ENCODE measurements at places on chromosomes 2 and 18.
A peak's percentile ranks its signal among the peaks of the same experiment; 100 is the strongest.

GRCh38 chr2:27715318-27716210 is 51.9 kb downstream of the SLC4A1AP start:
- DNase-seq, result no peak

DNA sequence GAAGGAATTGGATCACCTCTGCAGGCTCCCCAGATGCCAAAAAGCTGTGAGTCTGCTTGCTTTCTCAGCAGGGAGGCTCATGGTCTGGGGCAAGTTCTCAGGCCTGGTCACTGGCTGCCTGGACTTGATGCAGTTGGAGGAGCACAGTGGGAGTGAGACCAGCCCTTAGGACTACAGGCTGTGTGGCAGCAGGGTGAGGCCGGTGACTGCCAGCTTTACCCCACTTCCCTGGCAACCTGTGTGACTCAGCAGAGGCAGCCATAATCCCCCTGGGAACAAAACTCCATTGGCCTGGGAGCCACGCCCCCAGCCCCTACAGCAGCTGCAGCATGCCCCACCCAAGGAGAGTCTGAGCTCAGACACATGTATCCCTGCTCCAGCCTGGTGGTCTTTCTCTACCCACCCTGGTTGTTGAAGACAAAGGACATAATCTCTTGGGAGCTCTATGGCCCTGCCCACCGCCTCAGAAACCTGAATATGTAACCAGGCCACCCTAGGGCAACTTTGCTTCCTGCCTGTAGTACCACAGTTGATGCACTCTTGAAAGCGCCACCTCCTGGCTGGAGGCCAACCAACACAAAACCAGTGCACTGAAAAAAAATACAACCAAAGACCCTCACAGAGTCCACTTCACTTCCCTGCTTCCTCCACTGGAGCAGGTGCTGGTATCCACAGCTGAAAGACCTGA is 106.8 kb upstream of the SPATS2L start:
- no peak for DNase-seq

DNA sequence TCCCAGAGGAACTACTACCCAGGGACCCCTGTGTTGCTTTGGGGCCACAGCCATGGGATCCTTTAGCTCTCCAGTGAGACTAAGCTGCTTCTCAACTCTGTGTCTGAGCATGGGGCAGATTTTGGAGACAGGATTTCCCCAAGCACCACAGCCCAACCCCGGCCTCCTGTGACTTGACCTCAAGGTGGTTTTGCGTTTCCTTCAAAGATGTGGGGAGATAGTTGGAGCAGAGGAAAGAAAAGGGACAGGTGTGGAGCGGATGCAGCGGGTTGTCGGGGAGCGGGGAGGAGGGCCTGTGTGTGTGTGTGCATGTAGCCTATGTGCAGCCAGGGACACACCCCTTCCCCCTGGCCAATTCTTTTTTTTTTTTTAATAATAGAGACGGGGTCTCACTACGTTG is 10.2 kb downstream of the ARID5A start:
- no peak for DNase-seq

GRCh38 chr2:24672589-24672988 is 120.6 kb downstream of the PTRHD1 start:
- DNase-seq, result no peak

DNA sequence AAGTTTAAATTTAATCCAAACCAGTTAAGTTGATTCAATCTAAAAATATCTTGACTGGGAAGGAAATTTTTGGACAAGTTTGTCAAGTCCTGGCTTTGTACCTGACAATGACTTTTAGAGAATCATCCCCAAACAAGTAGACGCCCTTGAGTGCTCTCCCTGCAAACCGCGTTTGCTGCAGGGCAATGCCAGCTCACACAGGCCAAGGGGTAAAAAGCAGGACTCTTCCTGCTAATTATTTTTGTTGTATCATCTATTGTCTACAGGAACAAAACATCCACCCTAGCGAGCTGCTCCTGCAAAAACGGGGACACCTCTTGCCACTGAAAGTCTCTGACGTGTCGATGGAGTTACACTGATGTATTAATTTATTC is 10.9 kb downstream of the ID2 start:
- no peak for DNase-seq

DNA sequence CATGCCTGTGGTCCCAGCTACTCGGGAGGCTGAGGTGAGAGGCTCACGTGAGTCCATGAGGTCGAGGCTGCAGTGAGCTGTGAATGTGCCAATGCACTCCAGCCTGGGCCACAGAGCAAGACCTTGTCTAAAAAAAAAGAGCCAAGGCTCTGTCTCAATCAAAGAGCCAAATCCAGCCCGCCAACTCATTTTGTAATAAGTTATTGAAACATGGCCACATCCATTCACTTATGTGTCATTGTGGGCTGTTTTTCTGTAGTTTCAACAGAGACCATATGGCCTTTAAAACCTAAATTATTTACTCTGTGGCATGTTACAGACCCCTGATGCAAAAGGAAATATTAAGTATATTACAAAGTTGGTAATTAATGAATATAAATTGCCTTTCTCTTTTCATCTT is 60.8 kb downstream of the GPR39 start:
- DNase-seq, result no peak

- DNase-seq, result no peak
Observed at GRCh38 chr18:13435586-13436333, 217.2 kb downstream of the LDLRAD4 start.

GRCh38 chr2:173719471-173719870 is 245.7 kb downstream of the SP3 start:
- no peak for DNase-seq

- no peak for DNase-seq
Observed at GRCh38 chr18:29311580-29311979, 1134.7 kb upstream of the CDH2 start.

DNA sequence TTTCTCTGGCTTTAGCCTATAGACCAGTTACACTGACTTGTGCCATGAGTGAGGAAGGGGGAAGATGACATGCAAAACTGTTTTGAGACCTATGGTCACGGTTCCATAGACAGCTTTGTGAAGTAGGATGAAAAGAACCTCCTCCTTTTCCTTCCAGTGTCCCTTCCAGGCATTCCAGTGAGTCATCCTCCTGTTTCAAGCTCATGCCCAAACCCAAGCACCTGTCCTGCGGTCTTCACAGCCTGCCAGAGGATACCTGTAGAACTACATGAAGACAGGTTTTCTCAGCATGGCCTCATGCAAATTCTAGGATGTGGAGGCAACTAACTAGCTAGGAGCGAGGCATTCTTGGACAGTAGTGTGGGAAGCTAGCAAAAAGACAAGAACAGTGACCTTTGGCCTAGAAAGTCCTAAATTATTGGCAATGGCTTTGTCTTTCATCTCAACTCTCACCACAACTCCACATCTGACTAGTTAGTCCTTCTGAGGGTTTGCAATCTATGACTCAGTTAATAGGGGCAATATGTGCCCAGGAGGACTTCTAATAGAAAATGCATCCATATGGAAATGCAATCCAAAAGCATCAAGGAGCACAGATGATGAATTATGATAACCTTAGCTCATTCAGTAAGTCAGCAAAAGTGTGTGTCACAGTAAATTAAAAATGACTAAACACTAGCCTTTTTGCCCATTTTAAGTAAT is 154.7 kb downstream of the RBM43 start:
- no peak for DNase-seq

- no peak for DNase-seq
Observed at GRCh38 chr2:196566961-196567666, 72.4 kb upstream of the CCDC150 start.

DNA sequence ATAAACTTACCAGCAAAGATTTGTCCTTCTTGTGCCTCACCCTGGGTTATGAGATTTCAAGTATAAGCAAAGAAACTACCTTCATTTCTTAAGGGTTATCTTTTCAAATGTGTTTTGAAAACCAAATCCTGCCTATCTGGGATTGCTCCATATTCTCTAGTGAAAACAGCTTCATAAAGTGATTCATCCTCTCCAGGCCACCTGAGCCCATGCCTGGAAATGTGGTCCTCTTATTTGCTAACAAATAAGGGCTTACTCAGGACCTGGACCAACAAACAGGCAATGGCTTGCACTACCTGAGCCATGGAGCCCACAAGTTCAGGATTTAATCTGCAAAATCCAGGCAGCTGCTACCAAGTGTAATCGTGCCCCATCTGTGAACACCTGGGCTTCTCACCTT is 234.4 kb upstream of the RBBP8 start:
- no peak for DNase-seq

DNA sequence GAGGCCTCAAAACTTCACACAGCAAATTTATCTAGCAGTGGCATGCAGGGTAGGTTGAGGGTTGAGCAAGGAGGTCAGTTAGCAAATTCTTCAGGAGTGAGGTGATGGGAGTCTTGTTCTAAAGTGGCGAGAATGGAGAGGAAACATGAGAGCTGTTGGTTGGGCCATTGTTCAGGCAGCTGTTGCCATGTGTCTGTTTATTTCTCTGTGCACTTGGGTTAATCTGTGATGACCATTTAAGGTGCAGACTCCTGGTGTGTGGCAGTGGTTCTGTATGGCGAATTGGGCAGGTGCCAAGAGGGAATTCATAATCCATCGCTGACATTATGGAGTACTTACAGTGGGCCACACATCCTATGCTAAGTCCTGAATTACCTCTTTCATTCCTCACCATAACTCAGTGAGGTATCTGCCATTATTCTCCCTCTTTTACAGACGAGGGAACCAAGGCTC is 30.4 kb downstream of the TMEM178A start:
- peak; percentile 46 for DNase-seq

DNA sequence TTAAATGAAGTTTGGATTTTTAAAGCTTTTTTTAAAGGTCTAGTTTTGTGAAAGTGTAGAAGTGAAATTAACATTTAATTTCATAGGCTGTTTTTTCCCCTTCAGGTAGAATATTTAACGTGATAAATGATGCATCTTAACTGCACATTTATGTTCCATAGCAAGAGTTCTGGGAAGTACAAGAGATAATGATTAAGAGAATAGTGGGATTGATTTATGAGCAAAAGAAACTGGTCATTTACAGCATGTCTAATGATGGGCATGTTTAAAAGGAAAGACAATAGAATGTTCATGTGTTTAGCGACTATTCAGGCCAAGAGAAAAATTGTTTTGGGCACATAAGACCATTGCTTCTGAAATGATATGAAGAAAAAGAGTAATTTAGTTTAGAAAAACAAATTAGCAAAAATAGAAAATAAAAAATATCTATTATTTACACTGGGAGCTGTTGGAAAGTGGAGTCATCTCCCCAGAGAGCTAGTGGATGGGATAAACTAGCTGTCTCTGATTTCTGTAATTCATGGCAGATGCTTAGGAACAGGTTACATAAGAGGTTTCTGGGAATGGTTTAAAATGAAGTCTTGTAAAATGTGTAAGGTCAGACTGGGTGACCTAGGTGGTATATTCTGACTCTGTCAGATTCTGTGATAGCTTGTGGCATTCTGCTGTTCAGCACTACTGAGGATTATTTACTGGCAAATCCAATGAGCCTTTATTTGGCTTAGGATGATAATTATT is 60.7 kb downstream of the WDR7 start:
- no peak for DNase-seq

GRCh38 chr2:43055985-43056384 is 170.4 kb downstream of the ZFP36L2 start:
- no peak for DNase-seq

GRCh38 chr2:14751581-14751980 is 119.1 kb downstream of the LRATD1 start:
- DNase-seq, result no peak

DNA sequence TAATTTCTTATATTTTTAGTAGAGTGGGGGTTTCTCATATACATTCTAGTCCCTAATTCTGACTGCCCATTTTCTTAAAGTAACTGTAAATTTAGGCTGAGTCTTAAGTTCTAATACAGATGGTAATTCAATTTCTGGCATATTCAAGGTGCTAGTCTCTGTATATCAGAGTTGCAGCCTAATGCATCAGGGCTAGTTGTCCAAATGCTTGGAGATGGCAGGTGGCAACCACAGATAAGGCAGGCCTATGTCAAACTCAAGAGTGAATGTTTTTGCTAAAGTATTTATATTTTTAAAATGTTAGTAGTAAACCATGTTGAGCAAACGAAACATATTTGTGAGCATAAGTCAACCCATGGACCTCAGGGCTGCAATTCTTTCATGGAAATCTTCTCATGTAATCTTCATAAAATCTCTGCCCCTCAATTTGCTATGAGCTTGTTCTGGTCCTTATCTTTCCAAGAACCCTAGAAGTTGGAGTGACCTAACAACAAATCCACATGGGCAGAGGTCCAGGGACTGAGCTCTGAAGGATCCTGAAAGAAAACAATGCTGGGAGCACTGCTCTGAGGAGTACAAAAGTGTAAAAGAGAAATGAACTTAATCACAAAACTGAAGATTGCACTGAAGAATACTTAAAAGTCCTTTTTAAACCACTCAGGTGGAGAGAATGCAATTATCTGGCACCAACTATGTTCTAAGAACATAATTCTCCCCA is 27.3 kb upstream of the DSC2 start:
- DNase-seq, result no peak

DNA sequence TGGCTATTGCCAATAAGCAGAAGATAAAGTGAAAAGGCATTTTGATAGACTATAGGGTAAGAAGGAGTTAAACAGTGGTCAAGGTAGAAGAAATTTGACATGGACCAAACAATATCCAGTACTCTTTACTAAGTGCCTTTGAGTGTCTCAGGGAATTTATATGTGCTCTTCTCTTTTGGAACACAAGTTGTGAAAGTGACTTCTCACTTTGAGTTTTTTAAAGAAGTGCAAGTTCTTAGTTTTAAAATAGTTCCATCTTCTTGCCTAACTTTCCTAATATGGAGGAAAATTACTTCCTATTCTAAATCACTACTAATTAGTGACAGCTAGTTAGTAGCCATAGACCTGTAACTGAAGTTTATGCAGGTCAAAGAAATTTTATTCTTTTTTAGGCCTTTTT is 63.4 kb downstream of the AFTPH start:
- DNase-seq, result no peak

DNA sequence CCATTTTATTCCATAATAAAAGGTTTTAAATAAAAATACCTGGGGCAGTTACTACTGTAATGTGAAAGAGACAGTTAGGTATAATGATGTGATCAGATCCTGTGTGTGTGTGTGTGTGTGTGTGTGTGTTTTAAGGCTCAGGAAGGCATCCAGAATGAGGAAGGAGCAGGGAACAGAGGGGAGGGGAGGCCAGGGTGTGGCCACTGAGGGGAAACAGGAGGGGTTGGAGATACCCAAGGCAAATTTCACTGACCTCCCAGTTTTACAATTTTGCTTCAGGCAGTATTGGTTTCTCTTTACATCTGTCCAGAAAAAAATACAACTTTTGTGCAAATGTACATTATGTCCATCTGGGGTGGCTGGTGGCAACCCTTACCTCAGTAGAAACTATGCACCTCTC is 163.5 kb upstream of the FBXO11 start:
- no peak for DNase-seq

GRCh38 chr2:36387258-36387916 is 31.8 kb downstream of the CRIM1 start:
- no peak for DNase-seq
